Omental fat pad (tissue), 4 donors: ENCODE measurements at places on chromosomes 1 and 21.

DNA sequence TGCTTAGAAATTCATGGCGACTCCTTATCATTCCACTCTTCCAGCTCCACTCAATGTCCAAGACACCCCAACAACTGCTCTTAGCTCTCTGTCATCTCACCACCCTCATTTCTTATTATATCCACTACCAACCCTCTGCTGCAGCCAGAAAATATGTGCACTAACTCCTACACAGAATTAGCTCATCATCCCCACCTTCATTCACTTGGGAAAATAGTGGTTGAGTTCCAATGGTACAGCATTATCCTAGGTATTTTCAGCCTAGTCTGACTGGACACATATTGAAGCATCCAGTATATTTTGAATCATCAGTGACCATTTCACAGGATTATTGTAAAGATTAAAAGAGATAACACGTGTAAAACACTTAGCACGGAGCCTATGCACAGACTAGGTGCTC lies 16.7 kb upstream of the VSIG8 start:
- no peak for DNase-seq

DNA sequence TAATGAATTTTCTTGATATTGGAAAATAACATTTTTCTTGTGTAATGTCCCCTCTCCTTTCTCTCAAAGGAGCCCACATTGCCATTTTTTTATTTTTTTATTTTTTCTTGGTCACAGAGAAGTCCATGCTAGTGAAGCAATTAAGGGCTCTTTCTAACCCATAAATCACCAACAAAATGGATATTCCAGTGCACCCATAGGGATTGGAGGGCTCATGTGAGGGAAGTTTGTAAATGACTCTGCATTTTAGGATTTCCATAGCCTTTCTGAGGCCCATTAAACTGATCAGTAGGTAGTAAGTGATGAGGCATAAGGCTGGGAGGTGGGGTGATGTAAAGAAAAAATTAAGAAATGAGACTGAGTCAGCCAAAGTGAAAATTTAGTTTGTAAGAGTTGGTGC lies 55.9 kb upstream of the JAK1 start:
- no peak for DNase-seq

- DNase-seq = no peak
These were observed 174.3 kb upstream of the LMO4 start for GRCh38 chr1:87154384-87154783.

GRCh38 chr1:117114877-117115276 lies 6.7 kb downstream of the TRIM45 start:
- DNase-seq = no peak

GRCh38 chr1:4759671-4760070 lies 105.3 kb downstream of the AJAP1 start:
- no peak for DNase-seq

GRCh38 chr1:18495635-18496034 lies 14.9 kb downstream of the KLHDC7A start:
- DNase-seq = no peak
